Activated T-helper 1 cell treated with anti-CD3 and anti-CD28 coated beads, Interleukin-12 subunit alpha, Interleukin-12 subunit beta, Interleukin-2, Interleukin-4 antibody, amounts not matched to agents 30 ng/mL and 10 ng/mL and 1 ng/mL, durations not matched to agents 14 hours and 24 hours and 36 hours (primary cell): ENCODE measurements at places on chromosomes 12 and 14.

DNA sequence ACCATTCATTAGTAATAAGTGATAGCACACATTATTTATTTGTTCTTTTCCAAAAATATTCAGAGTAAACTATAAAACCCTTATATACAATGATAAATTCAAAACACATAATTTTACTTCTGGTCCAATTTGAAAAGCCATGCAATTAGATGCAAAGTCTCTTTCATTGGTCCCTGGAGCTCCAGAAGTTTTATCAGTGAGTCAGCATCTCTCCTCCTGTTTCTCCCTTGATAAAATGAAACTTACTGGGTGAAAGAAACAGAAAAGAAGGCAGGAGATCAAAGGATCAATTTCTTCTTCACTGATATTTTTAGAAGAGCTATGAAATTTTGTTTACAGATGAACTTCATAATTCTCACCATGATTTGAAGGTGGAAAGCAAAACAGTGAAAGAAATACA lies 47.5 kb downstream of the IFNG start:
- no peak for DNase-seq

GRCh38 chr12:6551063-6551461 lies 4.8 kb downstream of the IFFO1 start:
- DNase-seq, result no peak

- no peak for DNase-seq
These were observed 647.1 kb upstream of the FLRT2 start for GRCh38 chr14:84882830-84883229.

DNA sequence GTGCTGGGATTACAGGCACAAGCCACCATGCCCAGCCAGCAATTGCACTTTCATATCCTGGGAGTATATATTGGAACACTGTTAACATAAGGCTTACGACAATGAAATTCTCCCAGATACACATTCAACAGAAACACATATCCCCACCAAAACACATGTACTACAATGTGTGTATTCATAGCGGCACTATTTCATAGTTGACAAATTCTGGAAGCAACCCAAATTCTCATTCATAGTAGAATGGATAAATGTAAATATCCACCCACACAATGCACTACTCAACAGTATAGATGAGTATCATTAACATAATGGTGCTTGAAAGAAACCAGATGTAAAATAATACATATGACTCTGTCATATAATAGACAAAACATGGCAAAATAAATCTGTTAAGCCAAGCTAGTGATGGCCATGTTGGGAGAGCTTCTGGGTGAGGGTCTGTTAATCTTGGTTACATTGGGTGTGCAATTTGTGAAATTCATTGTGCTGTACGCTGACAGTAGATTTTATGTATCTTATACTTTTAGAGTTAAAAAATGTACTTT lies 2.6 kb upstream of the DNAAF2 start:
- no peak for DNase-seq

- DNase-seq, result no peak
These were observed 108.8 kb upstream of the PCED1B start for GRCh38 chr12:46970636-46971035.

DNA sequence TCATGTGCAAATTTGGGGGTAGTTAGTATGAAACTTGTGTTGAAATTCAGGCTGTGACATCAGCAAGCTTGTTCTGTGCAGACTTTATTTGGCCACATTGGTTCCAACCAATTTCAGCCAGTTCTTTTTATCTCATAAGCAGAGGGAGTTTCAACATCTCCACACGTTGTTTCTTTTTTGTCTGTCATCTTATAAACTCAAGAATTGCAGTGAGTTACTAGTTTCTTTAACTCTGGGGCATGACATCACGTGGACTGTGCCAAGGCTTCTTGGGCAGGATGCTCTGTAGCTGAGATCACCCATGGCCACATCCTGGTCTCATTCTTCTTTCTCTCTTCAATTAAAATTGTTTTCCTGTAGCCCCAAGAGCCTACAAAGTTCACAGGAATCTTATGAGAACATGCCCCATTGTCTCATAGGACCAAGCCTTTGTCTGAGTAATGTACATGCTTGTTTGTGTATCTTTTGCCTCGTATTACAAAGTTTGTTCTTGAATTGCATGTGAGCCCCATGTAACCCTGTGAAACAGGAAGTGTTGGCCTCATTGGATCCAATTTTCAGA lies 982.0 kb upstream of the TMEM132C start:
- DNase-seq, result no peak
